ENCODE measurements at places on chromosomes 5 and 9. TPM values are rescaled to one million over a fixed set of nuclear protein-coding genes. Genes with fewer than 3 reads are reported as not detected.
A peak's percentile ranks its signal among the peaks of the same experiment; 100 is the strongest.

- H3K27me3 ChIP-seq: no peaks in the 10 kb centered on the region
- no peak overlapping the region for H3K4me3 ChIP-seq
- no peak for DNase-seq
- no peak overlapping the region for H3K27ac ChIP-seq
- no peaks in the 10 kb centered on the region for H3K4me1 ChIP-seq
These were observed 56.4 kb upstream of the GLIS3 start for GRCh38 chr9:4356306-4356705.

DNA sequence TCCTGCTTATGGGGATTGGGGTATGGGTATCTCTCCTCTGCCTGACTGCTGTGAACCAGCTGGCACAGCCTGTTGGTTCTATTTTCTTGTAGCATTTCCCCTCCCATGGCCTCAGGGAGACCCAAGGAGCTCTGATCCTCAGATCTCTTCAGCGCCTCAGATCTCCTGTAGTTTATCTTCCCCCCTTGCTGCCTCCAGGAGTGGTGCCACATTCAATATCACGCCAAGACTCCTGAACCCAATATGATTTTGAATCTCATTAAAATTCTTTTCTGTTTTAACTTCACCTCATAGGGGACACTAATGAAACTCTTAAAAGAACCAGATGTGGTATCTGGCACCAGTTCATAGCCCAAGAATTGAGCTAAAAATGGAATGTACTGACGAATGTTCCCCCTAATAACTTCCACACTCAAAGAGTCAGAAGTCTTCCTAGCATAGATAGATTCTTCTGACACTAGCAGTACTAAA, 59.6 kb upstream of the LIFR start:
- H3K36me3 ChIP-seq: no peaks in the 10 kb centered on the region
- DNase-seq: no peak
- H3K27me3 ChIP-seq: no peaks in the 10 kb centered on the region
- no peaks in the 10 kb centered on the region for H3K4me1 ChIP-seq
- no peak overlapping the region for H3K27ac ChIP-seq
- H3K4me3 ChIP-seq: no peak overlapping the region

GRCh38 chr5:33257807-33258429, 182.8 kb upstream of the TARS1 start:
- no peaks in the 10 kb centered on the region for H3K4me1 ChIP-seq
- H3K27ac ChIP-seq: no peak overlapping the region
- H3K36me3 ChIP-seq: no peaks in the 10 kb centered on the region
- no peak overlapping the region for H3K4me3 ChIP-seq
- no peaks in the 10 kb centered on the region for H3K27me3 ChIP-seq

DNA sequence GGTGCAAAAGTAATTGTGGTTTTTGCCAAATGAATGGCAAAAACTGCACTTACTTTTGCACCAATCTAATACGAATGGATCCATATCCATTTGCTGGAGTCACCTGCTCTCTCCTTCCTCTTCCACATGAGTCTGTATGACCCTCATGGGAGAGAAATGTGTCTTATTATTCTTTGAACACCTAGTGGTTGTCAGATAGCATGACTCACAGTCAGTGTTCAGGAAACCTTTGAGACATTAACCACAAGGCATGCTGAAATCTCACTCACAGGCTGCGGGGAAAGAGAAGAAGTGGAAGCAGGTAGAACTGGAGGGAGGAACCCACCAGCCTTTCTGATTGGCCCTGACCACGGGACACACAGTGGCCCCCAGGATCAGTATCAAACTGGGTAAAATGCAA, 222.8 kb upstream of the KLF4 start:
- no peak overlapping the region for H3K4me3 ChIP-seq

GRCh38 chr5:61768692-61769281, 436.7 kb downstream of the ZSWIM6 start:
- DNase-seq: peak; percentile 69
- no peaks in the 10 kb centered on the region for H3K4me1 ChIP-seq
- no peaks in the 10 kb centered on the region for H3K36me3 ChIP-seq
- H3K4me3 ChIP-seq: no peak overlapping the region
- H3K27me3 ChIP-seq: peaks cover 13% of the 10 kb centered on the region

The KLHL3 gene
- 5.3 TPM for total RNA-seq

The PCDHGB2 gene
- total RNA-seq: 0.20 TPM

The KIAA1958 gene
- total RNA-seq: 10.1 TPM

The FOXD4L6 gene
- total RNA-seq: not detected
